ENCODE measurements at places on chromosomes 1 and 21.
A peak's percentile ranks its signal among the peaks of the same experiment; 100 is the strongest.

DNA sequence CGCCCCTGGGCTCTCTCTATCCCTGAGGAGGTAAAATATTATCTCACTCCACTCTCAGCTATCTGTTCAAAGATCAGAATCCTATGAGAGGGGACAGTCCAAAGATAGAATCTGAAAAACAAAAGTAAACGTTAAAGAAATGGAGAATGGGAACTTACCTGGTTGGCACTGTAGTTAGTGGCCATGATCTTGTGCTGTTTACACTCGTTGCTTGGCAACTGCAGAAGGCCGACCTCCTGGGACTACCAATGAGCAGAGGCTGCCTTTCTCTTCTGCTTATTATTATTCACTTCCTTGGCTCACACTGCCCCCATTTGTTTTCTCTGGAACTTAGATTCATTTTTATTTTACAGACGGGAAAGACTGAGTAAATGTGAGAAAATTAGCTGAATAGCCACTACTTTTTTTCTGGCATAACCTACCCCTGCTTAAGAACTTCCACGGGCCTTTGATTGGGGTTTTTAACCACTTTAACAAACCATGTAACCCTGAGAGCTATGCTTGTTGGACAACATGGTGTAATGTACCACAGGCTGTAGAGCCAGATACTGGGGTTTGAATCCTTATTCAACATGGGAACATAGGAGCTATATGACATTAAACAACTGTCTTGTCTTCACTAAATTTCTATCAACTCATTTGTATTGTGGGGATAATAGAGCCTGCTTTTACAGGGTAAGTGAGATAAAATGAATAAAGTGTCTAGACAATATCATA, at the start of gene CFAP126:
CFAP126 (minus strand) TSS at position 193 of the 717 bp plus-strand sequence; CDS start at position 185, 8 bp downstream.
- peak; percentile 33 for DNase-seq

DNA sequence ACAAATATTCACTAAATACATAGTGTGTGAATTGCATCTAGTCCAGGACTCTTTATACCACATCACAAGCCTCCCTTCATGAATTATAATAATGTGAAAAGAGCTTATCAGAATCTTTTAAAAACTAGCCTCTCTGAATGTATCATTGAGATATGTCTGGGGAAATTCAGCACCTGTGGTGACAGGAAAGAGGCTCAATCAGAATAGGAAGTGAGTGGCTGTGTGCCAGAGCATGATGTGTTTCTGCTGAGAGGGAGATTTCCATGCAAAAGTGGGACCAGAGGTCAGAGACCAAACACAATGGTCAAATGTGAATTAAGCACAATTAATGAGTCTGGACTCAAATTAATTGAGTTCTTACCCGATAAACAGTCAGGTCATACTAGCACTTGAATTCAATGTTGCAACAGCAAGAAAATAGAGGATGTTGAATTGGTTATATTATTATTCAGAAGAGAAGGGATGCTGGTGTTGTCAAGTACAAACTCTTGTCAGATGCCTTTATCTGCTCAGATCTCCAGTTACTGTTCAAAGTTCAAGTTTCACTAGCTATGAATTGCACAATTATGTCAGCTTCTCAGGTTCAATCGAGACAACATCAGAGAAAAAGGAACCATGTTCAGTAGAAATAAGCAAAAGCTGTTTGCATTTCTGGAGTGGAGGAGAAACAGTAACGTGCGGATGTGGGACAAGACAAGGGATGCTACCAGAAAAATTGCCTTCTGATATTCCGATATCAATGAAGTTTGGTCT, 226.2 kb downstream of the ZNF326 start:
- no peak for DNase-seq

DNA sequence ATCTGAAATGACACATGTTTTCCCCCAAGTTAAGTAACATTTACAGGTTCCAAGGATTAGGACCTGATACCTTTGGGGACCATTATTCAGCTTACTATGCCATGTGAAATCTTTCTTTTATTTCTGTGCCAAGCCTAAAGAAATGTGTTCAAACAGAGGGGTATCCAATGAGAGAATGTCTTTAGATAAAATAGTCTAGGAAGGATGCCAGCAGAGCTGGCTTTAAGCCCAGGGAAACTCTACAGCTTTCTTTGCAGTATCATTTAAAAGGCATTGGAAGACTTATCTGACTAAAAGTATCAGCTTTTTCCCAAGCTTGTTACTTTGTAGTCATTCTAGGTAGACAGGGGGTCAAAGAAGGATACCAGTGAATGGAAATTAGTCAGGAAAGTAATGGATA, 860.4 kb downstream of the PLA2G4A start:
- no peak for DNase-seq

DNA sequence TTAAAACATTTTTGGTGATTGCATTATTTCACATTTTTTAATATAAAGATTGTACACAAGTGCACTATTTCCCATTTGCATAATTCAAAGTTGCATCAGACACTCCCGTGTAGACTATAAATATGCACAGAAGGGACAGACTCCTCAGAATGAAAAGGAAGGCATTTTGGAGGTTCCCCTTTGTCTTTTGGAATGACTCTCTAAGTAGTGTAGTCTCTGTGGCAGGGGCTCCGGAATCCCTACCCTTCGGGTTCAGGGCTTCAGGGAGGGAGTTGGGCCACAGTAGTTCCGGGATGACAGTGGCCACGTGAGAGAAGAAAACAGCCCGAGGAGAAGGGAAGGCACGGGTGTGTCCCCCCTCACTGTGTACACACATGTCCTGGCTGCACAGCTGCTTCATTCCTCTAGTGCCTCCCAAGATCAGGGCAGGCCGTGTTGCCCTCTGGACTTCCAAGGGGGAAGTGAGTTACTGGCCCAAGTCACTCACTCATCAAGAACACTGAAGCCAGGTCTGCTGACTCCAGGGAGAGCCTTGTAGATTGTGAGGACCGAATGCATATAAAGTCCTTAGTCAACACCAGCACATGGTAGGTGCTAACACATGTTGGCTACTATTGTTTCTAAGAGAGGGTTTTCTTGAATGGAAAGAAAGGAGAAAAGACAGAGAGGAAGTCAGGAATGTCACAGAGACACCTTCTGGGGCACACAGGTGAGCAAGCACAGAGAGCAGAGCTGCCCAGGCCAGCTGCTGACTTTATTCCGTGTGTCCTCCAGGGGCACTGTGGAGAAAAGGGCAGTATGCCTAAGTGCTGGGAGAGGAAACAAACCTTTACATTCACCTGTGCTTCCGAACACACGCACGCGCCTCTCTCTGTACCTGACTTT, 39.8 kb downstream of the LHX4 start:
- DNase-seq, result no peak

GRCh38 chr1:246161626-246162025, 345.5 kb downstream of the SMYD3 start:
- DNase-seq, result no peak

GRCh38 chr1:22651941-22652856, 837 bp upstream of the C1QB start:
- no peak for DNase-seq

GRCh38 chr1:25245809-25246599, 1.2 kb downstream of the RSRP1 start:
- no peak for DNase-seq

- DNase-seq, result no peak
Measured at GRCh38 chr1:153936011-153936802, 10.3 kb downstream of the DENND4B start.

- no peak for DNase-seq
Measured at GRCh38 chr1:159444511-159444910, 5.0 kb downstream of the OR10J1 start.

- DNase-seq, result no peak
Measured at GRCh38 chr1:5308249-5308648, 653.8 kb downstream of the AJAP1 start.

- no peak for DNase-seq
Measured at GRCh38 chr1:58891347-58891746, 107.5 kb upstream of the JUN start.

- no peak for DNase-seq
Measured at GRCh38 chr1:56494306-56494705, 85.1 kb downstream of the PLPP3 start.

GRCh38 chr21:38159355-38159754, 97.4 kb upstream of the KCNJ15 start:
- peak; percentile 62 for DNase-seq

- DNase-seq, result no peak
Measured at GRCh38 chr21:45432575-45433255, 27.8 kb downstream of the COL18A1 start.

DNA sequence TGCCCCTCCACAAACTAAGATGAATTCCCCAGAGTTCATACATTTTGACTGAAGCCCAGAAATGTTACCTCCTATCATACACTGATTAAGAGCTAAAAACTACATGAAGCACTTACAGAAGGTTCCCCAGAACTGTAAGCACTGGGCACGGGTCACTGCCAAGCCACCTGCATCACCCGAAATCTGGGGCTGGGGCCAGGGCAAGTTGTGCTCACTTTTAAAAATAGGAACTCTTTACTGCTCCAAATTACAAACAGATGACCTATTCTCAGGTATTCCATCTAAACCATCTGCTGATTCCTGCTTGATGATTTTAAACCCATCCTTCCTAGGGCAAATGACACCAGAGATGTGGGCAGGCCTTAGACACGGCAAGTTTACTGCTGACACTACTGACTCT, 4.8 kb downstream of the SETD4 start:
- no peak for DNase-seq

DNA sequence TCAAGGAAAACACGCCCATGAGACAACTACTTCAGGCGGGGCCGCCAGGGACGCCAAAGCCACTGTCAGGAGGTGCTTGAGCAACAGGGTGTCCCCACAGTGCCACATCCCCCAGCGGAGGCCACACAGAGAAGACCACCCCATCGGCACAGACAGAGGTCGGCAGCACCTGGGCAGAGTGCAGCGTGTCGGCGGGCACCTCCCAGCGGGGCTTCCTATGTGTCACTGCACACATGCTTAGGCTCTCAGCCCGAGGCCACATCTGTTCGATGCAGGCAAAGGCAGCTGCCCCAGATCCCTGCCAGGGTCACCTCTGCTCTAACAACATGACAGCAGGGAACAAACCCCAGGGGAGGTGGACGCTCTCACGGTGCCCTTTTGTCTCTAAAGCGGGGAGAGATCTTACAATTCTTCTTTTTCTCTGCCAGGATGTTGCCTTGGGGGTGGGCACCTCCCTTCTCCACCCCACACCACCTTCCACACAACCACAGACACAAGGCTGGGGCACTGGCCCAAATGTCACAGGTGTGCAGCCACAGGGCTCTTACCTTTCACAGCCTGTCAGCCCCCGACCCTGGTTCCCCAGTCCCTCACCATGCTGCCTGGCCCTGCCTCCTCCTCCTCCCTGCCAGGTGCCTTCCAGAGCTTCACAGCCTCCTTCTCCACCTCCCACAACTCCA, 4.2 kb downstream of the KRTAP10-8 start:
- no peak for DNase-seq

DNA sequence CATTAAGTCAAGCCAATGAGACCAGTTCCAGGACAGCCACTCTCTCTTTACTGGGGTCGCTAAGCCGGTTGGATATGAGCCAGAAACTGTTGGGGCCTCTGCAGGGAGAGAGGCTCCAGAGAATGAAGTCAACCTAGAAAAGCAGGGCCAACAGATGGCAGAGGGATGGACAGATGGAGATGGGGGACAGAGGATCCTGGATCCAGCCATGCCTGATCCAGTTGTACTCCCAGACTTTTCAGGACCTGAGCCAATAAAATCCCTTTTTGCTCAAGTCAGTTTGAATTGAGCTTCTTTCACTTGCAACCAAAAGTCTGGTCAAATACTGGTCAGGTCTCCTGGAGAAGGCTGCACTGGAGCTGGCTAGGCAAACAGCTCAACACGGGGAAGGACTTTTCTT, 2.2 kb downstream of the DHCR24 start:
- no peak for DNase-seq

GRCh38 chr21:16663436-16663835, 849.4 kb upstream of the CXADR start:
- no peak for DNase-seq

DNA sequence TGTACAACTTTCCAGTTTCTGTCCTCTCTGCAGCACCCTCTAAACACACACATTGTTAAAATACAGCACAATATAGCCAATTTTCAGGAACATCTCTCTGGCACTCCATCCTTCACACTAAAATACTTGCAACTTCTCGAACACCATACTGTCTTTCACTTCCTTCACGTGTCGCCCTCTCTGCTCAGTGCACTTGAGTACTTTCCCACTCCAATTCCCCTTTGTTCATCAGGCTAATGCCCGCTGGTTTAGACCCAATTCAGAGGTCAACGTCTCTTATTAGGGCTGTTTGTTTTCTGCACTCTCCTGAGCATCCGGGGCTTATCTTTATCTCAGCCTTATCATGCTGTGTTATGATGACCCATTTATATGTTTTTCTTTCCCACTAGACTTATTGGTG, 238.2 kb upstream of the SGIP1 start:
- DNase-seq, result no peak

DNA sequence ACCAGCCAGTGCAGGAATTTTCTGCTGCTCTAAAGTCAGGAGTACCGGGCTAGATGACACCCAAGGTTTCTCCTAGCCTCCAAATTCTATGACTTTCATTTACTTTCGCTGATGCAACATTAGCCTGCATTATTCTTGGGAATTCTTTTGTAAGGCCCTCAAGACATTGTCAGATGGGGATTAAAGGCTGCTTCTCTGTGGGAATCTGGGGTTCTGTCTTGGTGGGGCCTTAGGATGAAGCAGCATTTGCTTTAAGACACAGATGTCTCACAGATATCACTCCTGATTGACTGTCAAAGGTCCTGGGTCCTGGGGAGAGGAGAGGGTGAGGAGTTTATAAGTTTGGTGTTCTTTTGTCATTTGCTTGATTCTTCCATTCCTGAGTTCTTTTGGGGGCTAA, 11.6 kb downstream of the PKP1 start:
- no peak for DNase-seq

DNA sequence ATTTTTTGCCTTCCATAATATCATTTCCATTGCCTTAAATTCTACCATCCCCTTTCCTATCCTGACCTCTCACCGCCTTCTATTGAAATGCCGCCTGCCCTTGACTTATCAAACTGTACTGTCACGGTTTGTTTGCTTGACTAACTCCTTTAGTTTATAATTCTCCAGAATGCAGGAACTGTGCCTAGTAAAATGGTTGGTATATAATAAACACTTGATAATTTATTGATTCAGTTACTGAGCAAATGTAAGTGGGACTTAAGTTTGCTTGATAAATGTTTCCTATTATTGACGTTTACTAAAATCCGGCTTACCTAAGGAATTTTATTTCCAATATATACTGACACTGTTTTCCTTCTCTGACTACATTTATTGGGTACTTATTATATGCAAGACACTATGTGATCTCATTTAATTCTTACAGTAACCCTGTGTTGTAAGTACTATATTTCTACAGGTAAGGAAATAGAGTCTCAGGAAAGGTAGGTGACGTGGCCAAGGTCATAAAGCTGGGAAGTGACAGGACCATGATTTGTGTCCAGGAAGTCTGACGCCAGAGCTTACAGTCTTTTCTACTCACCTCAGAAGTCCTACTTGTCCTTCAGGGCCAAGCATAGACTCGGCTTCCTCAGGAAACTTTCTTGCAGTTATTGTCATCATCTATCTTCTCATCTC, 35.7 kb downstream of the DPT start:
- no peak for DNase-seq

DNA sequence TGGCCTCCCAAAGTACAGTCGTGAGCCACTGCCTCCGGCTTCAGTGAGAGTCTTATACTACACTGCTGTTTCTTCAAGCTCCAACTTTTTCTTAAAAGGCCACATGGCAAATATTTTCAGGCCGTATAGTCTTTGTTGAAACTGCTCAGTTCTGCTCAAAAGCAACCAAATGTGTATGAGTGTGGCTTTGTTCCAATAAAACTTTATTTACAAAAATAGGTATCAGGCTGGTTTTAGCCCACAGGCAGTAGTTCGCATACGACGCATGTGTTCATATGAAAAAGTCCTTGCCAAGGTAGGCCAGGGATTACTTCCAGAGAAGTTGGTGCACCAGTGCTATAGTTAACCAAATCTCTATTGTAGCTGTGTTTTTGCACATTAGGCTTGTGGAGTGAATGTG, 6.2 kb downstream of the PLEKHM2 start:
- DNase-seq, result no peak

All from stimulated activated naive CD8-positive, alpha-beta T cell treated with anti-CD3 and anti-CD28 coated beads, Interleukin-15, Interleukin-2, amounts not matched to agents 100 U/mL and 50 U/mL, for 24 hours (primary cell).